ENCODE measurements at places on chromosomes 7 and 10.

GRCh38 chr10:127148066-127148932 is 48.1 kb downstream of the INSYN2A start:
- DNase-seq, result no peak

DNA sequence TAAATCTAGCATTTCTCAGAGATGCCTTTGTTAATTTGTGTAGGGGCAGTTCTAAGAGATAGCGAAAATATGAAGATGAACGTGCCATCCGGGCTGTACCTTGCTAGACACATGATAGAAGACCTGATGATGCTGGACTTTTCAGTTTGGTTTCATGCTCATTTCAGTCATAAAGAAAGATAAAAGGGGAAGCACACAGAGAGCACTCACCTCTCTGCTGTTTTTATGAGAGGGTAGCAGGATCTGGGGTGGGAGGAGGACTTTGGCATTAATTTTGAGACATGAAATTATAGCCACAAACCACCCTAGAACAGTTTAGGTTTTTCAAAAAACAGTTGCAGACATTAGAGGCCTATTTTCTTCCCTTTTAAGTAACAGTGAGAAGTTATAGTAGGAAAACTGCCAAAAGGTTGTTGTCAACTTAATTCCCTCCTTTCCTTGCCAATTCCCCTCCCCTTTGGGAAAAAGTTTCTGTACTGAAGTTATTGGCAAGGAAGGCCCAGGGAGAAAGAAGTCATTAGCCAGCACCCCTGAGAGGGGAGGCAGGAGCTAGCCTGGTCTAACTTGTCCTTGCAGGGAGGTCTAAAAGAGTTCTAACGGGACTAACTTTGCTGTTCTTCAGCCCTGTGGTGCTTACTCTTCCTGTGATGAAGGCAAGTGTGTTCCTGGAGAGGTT is 2.6 kb downstream of the ST7 start:
- no peak for DNase-seq

GRCh38 chr10:8417631-8418030 is 363.1 kb downstream of the GATA3 start:
- no peak for DNase-seq

DNA sequence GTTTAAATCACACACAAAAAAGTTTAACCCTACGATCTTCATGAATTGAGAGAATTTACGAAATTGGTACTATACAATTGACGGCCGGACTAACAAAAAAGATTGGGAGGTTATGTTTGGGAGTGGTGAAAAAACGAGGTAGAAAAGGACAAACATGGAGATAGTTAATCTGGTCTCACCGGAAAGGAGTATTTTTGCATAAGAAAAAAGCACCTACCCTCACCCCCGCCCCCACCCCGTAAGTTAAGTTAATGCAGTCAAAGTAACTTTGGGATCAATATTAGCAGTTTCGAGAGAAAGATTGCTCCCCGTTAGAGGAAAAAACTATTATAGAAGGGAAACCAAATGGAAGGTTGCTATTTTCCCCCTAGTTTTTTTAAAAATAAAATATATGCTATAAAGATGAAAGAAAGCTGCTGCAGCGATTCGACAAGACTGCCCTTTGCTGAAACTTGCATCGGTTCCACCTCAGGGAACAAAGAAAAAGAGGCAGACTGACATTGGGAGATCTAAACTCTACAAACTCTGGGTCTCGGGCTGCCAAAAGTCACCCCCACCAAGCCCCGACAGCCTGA is 3.5 kb downstream of the SP8 start:
- no peak for DNase-seq

- no peak for DNase-seq
These were observed 21.8 kb downstream of the FGFBP3 start for GRCh38 chr10:91887272-91888076.

DNA sequence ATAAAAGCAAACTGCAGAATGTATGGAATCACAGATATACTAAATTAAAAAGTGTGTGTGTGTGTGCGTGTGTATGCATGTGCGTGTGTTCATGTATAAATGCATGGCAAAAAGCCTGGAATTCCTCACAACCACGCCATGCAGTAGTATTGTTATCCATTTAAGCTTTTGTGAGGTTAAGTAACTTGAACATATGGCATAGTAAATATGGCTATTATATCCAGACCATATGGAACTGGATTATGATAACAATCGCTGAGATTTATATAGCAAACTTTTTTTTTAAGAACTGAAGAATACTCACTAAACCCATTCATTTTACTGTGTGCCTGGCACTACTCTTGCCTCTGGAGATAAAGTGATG is 22.3 kb upstream of the NANOS1 start:
- DNase-seq, result no peak

- no peak for DNase-seq
These were observed 349.8 kb downstream of the ARL4A start for GRCh38 chr7:13037216-13037615.

Data from nucleus accumbens (tissue), 56 donors.